ENCODE measurements at places on chromosomes 7 and 10.

- no peak for DNase-seq
- no peak overlapping the region for H3K27ac ChIP-seq
- H3K36me3 ChIP-seq = no peaks in the 10 kb centered on the region
- H3K27me3 ChIP-seq = no peaks in the 10 kb centered on the region
Measured at GRCh38 chr7:144534655-144535395, 131.3 kb upstream of the NOBOX start.

- H3K27ac ChIP-seq = peak overlapping the region; percentile 91
- no peaks in the 10 kb centered on the region for H3K36me3 ChIP-seq
- peak; percentile 79 for DNase-seq
- H3K4me1 ChIP-seq = peaks cover 4% of the 10 kb centered on the region
- H3K4me3 ChIP-seq = peak overlapping the region; percentile 71
Measured at GRCh38 chr7:148941598-148942275, 57.6 kb upstream of the EZH2 start.

DNA sequence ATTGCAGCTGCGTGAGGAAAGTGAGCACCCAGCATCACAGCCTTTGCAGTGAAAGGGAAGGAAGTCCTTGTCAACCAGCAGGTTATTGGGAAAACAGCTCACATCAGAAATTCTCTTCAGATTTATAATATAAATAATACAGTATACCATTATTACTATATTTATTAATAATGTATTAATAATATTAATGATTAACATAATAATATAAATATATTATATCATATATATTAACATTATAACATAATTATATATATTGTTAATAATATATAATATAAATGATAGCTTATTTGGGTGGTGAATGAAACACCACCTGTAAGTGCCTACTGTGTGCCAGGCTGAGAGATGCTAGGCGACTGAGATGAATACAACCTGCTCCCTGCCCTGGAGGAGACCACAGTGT lies 423.0 kb downstream of the TCERG1L start:
- no peak for DNase-seq
- no peak overlapping the region for H3K4me3 ChIP-seq
- H3K27me3 ChIP-seq = no peaks in the 10 kb centered on the region
- no peaks in the 10 kb centered on the region for H3K36me3 ChIP-seq

- DNase-seq = peak; percentile 85
- H3K27me3 ChIP-seq = no peaks in the 10 kb centered on the region
- no peak overlapping the region for H3K4me3 ChIP-seq
- H3K36me3 ChIP-seq = peaks cover 2% of the 10 kb centered on the region
- no peak overlapping the region for H3K27ac ChIP-seq
Measured at GRCh38 chr7:153381275-153382040, 621.9 kb downstream of the ACTR3B start.

All from K562 (cell line).